ENCODE measurements at places on chromosomes 3 and 15.

- no peak for DNase-seq
Measured at GRCh38 chr3:113018536-113019181, 27.9 kb downstream of the GTPBP8 start.

DNA sequence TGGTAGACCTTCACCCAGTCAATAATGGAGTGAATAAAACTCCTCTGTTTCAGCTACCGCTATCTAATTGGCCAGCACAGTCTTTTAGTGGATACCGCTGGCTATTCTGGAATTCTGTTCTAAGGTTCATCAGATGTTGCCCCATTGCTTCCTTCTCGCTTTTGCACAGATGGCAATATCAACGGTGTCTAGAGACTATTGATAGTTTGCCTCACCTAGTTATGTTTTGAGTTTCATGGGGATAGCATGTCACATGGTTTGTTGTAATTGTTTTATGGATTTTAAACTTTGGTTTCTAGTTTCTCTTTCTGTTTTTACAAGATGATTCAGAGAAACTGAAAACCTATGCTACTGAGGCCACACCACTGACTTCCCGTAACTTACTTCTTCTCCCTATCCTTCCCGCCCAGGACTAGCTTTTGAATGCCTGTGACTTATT is 2.0 kb downstream of the XRN1 start:
- DNase-seq = no peak

GRCh38 chr15:25770618-25771337 is 92.3 kb downstream of the ATP10A start:
- DNase-seq = no peak

DNA sequence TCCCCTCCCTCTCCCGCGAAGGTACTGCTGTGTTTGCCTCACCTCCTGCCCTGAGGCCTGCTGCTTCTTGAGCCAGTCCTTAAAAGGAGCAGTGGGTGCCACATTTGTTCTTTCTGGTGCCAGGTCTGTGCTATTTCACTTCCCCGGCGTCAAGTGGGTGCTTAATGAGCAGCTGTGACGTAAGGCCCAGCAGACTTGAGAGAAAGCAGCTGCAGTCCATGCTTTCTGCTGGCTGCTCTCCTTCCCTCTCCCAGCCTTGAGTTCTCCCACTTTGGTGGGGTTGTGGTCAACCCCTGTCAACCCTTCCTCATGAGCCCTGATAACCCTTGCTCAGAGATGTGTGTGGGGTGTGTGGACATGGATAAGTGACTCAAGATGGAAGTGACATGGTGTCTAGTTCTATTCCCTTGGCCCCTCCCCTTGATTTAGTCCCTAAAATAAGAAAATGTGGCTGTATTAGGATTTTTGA is 6.9 kb downstream of the INAFM2 start:
- no peak for DNase-seq

- no peak for DNase-seq
Measured at GRCh38 chr3:135922903-135923250, 42.7 kb upstream of the PPP2R3A start.

DNA sequence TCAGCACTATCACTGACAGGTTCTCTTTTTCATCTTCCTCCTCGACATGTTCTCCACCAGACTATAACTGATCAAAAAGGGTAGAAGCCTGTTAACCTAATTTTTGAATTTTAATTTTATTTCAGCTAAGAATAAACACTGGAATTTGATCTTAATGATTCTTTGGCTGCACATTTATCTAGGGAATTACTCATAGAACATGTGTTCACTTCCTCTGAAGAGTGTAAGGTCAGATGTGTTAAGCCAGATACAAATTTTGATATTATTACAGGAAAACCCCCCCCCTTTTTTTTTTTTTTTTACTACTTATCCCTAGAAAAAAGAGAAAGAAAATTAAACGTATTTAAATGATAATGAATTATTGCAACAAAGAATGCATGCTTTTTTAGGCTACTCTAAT is 15.0 kb downstream of the DCBLD2 start:
- no peak for DNase-seq

GRCh38 chr3:15331072-15331605 is 1.2 kb downstream of the SH3BP5 start:
- no peak for DNase-seq

All from H1 (cell line).